Activated T-cell treated with anti-CD3 and anti-CD28 coated beads for 1 hour (primary cell): ENCODE measurements at places on chromosomes 4 and X.

- no peak for DNase-seq
These were observed 1.3 kb upstream of the PIM2 start for GRCh38 chrX:48919947-48920717.

- DNase-seq = no peak
These were observed 353.1 kb upstream of the BOD1L1 start for GRCh38 chr4:13980317-13981310.

DNA sequence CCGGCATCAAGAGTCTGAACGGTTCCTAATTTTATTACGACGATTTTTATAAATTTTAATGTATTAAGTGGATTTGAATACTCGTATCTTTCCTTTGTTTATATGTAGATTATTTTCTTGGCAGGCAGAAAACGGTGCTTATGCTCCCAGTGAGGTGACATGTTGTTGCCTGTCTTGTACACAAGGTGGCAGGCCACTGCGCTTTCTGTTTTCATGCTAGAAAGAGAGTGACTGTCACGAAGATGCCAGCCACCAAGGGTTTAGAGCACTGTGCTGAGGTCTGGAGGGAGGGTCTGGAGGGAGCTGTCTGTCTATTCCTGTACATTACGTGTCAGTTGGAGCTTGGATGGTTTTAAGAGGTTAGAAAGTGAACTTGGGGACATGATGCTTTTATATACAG lies 87.7 kb downstream of the SHROOM2 start:
- DNase-seq = no peak

- peak; percentile 43 for DNase-seq
These were observed 134.2 kb downstream of the CHIC2 start for GRCh38 chr4:53929955-53930798.

GRCh38 chr4:71540749-71541269 lies 202.0 kb downstream of the SLC4A4 start:
- no peak for DNase-seq

GRCh38 chr4:88814043-88814617 lies 116.5 kb upstream of the NAP1L5 start:
- no peak for DNase-seq

- no peak for DNase-seq
These were observed 1.6 kb downstream of the FAT4 start for GRCh38 chr4:125316401-125316790.

DNA sequence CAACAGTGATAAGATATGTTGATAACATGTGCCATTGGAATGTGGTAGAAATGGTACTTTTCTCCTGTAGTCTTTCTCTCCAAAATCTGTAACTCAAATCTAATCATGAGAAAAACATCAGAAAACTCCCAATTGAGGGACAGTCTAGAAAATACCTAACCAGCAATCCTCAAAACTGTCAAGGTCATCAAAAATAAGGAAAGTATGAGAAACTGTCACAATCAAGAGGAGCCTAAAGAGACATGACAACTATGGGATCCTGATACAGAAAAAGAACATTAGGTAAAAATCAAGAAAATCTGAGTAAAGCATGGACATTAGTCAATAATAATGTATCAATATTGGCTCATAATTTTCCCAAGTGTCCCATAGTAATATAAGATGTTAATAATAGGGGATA lies 124.5 kb upstream of the PPP1R2C start:
- no peak for DNase-seq

DNA sequence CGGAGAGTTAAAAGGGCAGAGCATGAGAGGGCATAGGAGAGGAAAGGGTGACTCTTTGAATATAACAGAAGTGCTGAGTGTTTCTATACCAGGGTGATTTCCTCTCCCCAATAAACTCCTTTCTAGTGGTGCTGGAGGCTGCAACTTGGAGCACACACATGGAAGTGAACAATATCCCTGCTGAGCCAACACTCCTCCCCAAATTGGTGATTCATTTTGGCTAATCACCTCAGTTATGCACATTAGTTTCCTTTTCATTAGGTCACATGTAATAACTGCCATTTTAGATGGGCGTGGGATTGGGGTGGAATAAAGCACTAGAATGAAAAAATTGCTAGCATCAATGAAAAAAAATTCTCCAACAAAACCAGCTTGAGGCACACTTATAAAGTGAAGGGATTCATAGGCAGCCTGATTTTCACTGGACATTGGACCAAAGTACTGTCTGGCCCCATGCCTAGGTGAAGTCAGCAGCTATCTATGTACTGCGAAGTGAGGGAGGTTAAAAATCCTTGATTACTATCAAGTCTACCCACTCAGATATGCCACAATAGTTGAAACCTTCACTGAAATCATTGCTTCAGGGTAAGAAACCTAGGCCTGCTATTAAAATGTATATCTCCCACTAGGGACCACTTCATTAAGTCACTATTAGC lies 174.0 kb downstream of the GLUD2 start:
- no peak for DNase-seq

GRCh38 chrX:47645530-47645929 lies 4.8 kb downstream of the ELK1 start:
- DNase-seq = no peak

GRCh38 chr4:76624241-76624681 lies 189.2 kb downstream of the SHROOM3 start:
- DNase-seq = no peak

GRCh38 chrX:133697656-133698055 lies 282.4 kb upstream of the GPC4 start:
- DNase-seq = no peak

GRCh38 chrX:68498508-68499379 lies at the start of gene YIPF6:
Gene YIPF6 (plus strand): TSS chrX:68499051. CDS start chrX:68499067, 16 bp downstream.
- peak; percentile 37 for DNase-seq

DNA sequence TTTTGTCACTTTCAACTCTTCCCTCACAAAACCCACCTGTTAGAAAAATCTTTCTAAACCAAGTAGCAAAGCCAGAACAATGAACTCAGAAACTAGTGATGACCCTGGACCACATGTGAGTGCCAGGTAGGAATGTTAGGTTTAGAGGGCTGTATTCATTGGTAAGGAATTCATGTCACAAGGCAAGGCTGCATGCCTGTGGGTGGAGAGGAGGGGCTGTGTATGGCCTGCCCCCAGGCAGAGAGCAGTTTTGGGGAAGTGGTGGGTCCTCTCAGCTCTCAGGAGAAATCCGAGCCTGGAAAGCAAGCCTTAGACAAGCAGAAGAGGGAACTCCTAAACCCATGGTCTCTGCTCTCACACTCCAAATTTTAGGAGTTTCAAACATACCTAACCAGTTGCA lies 2.4 kb downstream of the RNF175 start:
- no peak for DNase-seq
